ENCODE measurements at places on chromosomes 3 and 15. TPM values are rescaled to one million over a fixed set of nuclear protein-coding genes. Genes with fewer than 3 reads are reported as not detected.
A peak's percentile ranks its signal among the peaks of the same experiment; 100 is the strongest.

Gene CKMT1B
- 0.41 TPM for total RNA-seq

DNA sequence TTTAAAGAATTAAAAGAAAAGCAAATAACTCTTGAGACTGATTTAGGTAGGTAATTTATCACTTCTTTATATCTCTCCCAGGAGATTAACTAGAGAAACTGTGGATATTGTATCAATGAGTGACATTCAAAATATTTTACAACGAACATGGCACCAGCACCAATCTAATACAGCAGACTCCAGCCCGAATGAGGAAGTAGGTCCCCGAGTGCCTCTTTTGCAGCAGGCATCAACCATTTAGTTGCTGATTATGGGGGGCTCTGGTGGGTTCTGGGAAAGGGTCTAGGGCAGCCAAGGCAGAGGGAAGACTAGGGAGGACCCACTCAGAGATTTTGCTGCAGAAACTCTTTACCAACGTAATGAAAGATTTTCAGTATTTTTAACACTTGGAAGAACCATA lies 31.7 kb upstream of the TTC14 start:
- no peak for DNase-seq

- DNase-seq: no peak
These were observed 83.6 kb downstream of the BDH1 start for GRCh38 chr3:197472151-197472550.

- DNase-seq: no peak
These were observed 3.6 kb downstream of the STOML1 start for GRCh38 chr15:73988445-73988969.

DNA sequence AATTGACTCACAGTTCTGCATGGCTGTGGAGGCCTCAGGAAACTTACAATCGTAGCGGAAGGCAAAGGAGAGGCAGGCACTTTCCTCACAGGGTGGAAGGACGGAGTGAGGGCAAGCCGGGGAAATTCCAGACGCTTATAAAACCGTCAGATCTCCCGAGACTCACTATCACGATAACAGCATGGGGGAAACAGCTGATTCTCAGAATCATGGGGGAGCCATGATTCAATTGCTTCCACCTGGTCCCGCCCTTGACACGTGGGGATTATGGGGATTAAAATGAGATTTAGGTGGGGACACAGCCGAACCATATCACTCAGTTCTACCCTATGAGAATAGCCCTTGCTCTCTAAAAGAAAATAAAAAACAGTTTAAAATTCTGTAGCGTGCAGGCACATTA lies 13.4 kb upstream of the SYNPR start:
- DNase-seq: no peak

Gene PRSS50
- total RNA-seq: not detected

Gene SCN5A
- total RNA-seq: 0.20 TPM

DNA sequence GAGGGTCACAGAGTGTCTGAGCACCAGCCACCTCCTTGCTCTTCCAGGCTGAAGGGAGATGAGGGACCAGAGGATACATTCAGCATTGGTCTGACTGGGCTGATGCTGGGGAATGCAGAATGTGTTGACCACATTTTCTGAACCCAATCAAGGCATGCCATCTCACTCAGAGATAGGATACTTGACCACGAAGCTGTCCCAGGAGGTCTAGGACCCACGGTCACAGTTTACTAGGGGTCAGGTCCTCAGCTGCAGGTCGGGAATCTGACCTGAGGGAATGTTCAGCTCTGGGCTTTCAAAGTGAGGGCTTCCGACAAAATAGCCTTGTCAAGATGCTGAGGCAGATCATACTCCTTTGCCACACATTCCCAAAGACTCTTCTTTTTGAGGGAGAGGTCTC lies 19.6 kb downstream of the PLA2G4E start:
- DNase-seq: no peak

GRCh38 chr15:80776420-80777045 lies 2.6 kb upstream of the CEMIP start:
- peak; percentile 78 for DNase-seq

GRCh38 chr3:69838696-69839515 lies 99.6 kb downstream of the MITF start:
- DNase-seq: no peak

DNA sequence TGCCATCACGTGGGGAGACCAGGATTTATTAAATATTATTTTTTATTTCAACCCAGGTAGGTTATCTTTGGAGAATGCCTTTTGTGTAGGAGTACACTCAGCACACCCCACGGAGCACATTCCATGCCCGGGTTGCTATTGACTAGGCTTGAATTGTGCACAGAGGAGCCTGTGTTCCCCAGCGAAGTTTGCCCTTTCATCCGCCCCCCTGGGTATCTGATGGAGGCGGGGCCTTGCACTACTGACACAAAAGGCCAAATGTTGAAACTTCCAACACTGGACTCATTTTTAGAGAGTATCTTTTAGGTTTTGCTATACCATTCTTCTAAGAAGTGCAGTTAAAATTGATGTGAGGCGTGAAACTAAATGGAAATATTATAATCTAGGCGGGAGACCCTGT lies 39.3 kb upstream of the PPP4R2 start:
- DNase-seq: no peak

GRCh38 chr15:43067717-43068461 lies 37.9 kb downstream of the UBR1 start:
- peak; percentile 31 for DNase-seq

Measured in activated CD8-positive, alpha-beta T cell treated with anti-CD3 and anti-CD28 coated beads for 36 hours (primary cell).